ENCODE measurements at places on chromosomes 5 and 9.

GRCh38 chr5:73652391-73652790, 26.4 kb downstream of the ARHGEF28 start:
- DNase-seq, result no peak

GRCh38 chr5:6462671-6463070, 14.0 kb downstream of the UBE2QL1 start:
- DNase-seq, result no peak

DNA sequence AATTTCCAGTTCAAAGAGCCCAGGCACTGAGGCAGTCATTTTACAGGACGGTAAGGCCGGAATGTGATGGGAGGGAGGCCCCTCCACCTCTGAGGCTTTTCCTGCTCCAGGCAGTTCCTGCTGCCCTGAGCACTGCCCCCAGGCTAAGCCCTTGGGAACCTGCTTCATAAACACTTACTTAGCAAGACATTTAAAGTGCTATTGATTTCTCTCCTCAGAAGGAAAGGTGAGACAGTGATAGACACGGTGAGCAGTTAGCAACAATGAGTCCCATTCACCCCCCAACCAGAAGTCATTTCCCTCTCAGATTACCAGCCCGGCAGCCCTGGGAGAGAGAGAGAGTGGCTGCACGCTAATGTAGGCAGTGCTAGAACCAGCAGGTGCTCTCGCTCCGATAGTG, 462.5 kb downstream of the SPOCK1 start:
- DNase-seq, result no peak

- no peak for DNase-seq
Measured at GRCh38 chr5:7846327-7846726, 4.6 kb downstream of the CFAP90 start.

DNA sequence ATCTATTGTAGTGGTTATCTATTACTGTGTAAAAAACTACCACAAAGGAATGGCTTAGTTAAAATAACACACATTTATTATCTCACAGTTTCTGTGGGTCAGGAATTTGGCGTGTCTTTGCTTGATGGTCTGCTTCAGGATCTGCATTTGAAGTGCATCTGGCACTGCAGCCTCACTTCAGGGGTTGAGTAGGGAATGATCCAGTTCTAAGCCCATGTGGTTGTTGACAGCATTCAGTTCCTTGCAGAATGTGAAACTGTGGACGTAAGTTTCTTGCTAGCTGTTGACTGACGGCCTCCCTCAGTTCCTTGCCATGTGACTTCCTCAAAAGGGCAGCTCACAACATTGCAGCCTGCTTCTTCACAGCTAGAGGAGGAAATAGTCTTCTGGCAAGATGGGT, 2.1 kb upstream of the OGN start:
- DNase-seq, result peak; percentile 92

GRCh38 chr5:125576822-125577221, 830.4 kb upstream of the ZNF608 start:
- DNase-seq, result peak; percentile 30

DNA sequence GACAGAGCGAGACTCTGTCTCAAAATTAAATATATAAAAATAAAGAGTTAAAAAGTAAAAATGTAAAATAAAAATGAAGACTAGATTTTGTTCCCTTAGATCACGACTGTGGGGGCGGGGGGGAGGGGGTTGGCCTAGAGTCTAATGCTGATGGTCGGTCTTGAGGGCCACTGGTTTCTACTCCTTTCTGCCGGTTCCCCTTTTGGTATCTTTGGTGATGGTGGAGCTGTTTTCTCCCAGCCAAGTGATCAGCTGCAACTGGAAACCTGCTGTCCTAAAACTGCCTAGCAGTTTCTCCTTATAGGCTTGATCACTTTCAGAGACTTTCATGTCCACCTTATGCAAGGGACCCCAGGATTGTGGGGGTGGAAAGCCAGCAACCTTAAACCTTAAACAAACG, 1.1 kb downstream of the SRD5A1 start:
- peak; percentile 11 for DNase-seq

DNA sequence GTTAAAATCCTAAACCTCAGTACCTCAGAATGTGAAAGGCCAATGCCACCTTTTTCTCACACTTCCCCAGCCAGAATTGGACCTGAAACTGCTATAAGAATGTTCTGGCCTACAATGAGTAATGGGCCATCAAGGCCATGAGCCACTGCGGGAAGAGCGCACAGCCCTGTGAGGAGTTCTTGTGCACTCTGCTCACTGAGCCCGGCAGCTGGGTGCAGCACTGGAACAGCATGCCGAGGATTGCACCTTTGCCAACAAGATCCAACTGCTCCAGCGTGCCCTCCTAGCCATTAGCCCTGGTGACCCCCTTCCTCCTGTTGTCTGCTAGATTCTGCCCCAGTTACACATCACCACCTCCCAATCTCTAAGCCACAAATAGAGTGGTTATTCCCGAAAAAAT, 758.1 kb downstream of the PRELID2 start:
- no peak for DNase-seq

GRCh38 chr9:82513242-82513751, 524.7 kb downstream of the SPATA31D1 start:
- peak; percentile 69 for DNase-seq

DNA sequence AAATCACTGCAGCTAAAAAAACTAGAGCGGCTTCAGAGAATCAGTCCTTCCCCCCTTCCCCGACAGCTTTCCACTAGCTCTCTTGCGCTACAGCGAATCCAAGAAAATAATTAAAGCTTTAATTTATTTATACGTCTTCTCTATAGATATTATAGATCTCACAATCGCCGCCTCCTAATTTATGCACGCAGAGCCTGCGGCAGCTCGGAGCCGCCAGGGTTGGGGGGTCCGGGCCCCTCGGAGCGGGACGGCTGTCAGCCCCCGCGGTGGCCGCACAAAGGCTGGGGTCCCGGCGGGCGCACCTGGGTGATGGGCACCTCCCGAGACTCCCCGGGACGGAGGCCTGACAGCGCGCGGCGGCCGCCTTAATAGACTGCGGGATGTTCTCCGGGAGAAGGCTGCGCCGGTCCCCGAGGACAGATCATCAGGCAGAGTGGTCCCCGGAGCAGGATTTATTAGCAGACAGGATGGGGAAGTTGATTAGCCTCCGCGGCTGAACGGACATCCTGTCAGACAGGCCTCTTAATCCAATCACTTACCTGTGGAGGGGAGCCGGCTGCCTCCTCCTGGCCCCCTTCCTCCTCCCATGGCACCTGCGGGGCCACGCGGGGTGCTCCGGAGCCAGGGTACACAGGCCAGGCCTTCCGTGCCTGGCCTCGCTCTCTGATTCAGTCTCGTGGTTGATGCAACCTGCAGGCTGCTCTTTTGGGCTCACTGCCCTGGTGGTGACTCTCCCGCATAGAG, 166.8 kb downstream of the MELK start:
- DNase-seq, result no peak

DNA sequence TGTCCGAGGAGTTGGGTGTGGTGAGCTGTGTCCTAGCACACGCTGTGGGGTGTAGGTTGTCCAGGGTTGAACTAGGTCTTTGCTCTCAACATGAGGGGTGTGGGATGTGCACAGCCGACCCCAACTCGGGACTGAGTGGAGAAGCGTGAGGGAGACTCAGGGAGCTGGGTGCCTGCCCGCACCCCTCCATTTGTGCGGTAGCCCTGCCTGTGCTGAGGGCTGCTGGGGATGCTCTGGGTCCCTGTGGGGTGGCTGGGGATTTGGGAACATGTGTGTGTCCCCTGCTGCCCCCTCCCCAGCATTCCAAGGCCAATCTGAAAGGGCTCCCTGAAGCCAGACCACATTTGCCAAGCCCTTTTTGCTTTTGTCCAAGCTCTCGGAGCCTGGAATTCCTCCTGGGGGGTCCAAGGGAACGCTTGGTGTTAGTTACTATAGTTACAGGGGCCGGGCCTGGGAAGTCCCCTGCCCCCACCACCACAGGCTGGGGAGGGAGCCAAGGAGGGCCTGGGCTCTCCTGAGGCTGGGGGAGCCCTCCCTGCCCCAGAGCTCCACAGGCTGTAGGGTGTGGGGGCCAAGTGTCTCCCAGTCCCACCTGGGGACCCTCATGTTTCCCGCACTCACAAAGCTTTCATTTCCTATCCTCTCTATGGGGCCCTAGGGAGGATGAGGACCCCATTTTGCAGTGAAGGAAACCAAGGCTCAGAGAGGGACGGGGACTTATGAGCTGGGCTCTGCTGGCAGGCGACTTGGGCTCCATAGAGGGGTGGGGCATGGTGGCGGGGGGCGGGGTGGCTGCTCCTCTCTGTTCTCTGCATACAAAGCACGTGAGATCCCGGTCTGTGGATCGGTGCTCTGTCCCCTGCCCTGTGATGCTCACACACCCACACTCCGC, 1.1 kb downstream of the CRB2 start:
- no peak for DNase-seq

GRCh38 chr5:78419396-78419795, 59.0 kb downstream of the SCAMP1 start:
- no peak for DNase-seq

DNA sequence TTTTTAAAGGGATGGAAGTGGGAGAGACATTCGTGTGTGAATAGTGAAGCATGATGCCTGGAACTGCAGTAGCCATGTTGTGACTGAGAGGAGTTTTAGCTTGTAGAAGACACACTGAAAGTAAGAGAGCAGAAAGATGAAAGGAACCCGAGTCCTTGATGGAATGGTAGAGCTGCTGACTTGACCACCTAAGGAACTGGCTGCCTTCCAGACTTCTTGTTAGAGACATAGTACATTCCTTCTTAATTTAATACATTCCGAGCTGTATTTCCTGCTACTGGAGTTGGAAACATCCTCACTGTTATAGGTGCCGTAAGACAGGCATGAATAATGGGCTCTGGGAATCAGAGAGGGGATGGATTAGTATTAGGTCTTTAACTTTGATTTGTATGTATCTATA, 7.4 kb downstream of the CER1 start:
- no peak for DNase-seq

- no peak for DNase-seq
Measured at GRCh38 chr5:168646335-168646734, 67.2 kb upstream of the PANK3 start.

DNA sequence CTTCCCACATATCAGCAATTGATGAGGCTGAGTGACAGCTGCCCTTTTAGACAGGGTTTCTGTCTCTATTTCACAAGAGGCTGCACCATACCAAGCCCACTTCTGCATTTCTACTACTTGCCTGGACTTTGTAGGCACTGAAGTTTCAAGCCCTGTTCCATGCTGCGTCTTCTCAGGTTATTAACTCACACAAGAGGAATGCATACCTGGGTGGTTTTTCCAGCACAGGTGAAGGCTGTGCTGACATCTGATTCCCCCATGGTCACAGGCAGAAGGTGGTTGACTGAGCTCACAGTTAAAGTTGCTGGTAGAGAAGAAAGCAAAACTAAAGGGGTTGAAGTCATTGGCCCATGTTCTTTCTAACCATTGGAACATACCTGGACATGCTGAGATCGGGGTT, 86.6 kb downstream of the MAMDC2 start:
- peak; percentile 35 for DNase-seq

- DNase-seq, result peak; percentile 36
Measured at GRCh38 chr5:177306674-177307543, 3.3 kb downstream of the PRELID1 start.

- no peak for DNase-seq
Measured at GRCh38 chr9:129326061-129327005, 148.3 kb upstream of the IER5L start.

- DNase-seq, result no peak
Measured at GRCh38 chr5:60724126-60724525, 24.2 kb upstream of the DEPDC1B start.

DNA sequence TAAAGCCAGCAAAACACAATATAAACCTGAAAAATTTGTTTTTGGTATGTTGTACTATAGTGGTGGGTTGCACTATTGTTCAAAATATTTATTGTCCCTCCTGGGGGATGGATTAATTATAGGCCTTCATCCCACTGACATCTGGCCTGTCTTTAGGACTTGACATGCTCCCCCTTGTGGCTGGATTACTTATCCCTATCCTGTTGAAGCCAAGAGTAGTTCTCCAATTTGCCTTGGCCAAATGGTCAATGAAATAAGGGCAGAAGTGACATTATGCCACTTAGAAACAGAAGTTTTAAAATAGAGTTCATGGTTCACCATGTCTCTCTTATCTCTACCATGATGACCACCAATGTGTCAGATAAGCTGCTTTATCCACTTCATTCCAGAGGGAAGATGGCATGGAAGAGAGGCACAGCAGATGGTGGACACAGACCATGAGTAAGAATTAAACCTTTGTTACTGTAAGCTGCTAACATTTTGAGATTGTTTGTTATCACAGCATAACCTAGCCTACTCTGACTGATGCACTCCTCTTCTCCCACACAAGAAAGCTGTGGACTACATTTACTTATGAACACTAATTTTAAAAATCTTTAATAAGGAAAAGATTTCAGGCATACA, 29.2 kb upstream of the ARHGEF28 start:
- DNase-seq, result no peak

GRCh38 chr9:74284581-74285450, 212.3 kb upstream of the RORB start:
- peak; percentile 21 for DNase-seq

GRCh38 chr9:120263836-120264235, 316.1 kb downstream of the CDK5RAP2 start:
- DNase-seq, result no peak

- no peak for DNase-seq
Measured at GRCh38 chr5:175491223-175491622, 12.9 kb downstream of the SFXN1 start.

GRCh38 chr9:68567565-68567964, 26.9 kb upstream of the TMEM252 start:
- DNase-seq, result no peak

GRCh38 chr5:125026867-125027731, 280.7 kb upstream of the ZNF608 start:
- DNase-seq, result no peak

DNA sequence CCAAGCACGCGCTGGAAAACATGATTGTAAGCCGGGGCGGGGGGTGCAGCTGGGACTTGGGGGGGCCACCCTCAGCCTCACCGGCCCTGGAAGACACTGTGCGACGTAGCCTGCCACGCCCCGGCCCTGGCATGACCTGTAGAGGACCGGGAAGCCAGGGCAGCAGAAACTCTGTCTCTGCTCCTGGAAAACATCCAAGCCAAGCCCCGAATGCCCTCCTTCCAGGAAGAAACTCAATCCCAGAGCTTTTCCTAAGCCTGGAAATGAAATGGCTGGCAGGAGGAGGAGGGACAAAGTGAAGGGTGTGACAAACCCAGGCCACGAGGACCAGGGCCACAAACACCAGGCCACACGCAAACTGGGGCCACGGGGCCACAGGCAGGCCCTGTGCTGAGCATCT, 55.4 kb downstream of the KCNT1 start:
- DNase-seq, result peak; percentile 42

DNA sequence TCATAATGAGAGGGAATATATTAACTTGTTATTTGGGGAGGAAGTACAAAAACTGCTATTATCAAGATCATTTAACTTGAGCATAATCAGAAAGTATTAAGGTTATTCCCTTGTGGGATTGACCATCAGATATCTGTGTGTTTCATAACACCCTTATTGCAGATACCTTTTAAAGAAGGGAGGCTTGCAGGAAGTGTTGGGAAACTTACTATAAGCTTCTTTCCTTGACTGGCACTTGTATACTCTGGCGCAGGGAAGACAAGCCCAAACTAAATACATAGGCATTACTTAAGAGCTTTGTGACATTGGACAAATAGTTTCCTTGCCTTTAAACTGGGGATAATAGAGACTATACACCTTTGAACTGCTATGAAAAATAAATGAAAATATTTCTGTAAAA, 50.9 kb downstream of the PIK3R1 start:
- DNase-seq, result no peak

- DNase-seq, result no peak
Measured at GRCh38 chr5:61303346-61303745, 28.7 kb upstream of the ZSWIM6 start.

GRCh38 chr5:17118631-17119030, 98.8 kb upstream of the BASP1 start:
- DNase-seq, result peak; percentile 66
